Thymus (tissue), 14 donors: ENCODE measurements at places on chromosomes 13 and 19.

DNA sequence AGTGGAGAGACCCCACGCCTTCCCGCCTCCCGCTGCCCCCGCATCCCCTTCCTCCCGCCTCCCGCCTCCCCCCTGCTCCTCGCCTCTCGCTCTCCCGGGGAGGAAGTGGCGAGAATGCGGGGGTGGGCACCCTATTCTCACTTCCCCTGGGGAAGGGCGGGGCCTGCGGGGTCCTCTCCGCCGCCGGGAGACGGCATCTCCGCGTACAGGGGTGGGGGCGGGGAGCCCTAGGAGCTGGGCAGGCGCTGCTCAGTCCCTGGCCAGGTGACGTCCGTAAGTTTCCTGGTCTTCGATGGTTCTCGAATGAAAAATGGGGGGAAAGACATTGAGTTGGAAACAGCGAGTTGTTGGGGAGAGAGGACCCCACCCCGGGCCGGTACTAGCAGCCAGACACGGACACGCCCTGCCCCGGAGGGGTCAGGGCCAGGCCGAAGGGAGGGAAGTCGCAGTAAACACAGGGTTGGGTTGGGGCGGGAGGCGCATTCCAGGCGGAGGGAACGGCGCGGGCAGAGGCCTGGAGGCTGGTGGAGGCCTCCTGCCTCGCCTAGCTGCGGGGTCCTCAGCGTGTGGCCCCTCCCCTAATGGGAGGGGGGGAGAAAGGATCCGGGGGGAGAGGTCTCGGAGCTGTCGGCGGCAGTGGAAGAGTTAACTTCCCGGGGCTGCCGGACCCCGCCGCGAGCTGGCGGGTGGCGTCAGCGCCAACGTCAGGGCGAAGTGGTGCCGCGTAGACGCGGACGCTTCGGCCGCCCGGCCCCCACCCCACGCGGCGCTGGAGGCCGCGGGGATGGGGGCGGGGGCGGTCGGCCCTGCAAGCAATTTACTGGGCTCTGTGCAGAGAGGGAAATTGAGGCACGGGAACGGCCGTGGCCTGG, 10.4 kb upstream of the JUND start:
- no peak for DNase-seq

GRCh38 chr13:72586518-72586917, 140.9 kb downstream of the MZT1 start:
- DNase-seq = no peak

DNA sequence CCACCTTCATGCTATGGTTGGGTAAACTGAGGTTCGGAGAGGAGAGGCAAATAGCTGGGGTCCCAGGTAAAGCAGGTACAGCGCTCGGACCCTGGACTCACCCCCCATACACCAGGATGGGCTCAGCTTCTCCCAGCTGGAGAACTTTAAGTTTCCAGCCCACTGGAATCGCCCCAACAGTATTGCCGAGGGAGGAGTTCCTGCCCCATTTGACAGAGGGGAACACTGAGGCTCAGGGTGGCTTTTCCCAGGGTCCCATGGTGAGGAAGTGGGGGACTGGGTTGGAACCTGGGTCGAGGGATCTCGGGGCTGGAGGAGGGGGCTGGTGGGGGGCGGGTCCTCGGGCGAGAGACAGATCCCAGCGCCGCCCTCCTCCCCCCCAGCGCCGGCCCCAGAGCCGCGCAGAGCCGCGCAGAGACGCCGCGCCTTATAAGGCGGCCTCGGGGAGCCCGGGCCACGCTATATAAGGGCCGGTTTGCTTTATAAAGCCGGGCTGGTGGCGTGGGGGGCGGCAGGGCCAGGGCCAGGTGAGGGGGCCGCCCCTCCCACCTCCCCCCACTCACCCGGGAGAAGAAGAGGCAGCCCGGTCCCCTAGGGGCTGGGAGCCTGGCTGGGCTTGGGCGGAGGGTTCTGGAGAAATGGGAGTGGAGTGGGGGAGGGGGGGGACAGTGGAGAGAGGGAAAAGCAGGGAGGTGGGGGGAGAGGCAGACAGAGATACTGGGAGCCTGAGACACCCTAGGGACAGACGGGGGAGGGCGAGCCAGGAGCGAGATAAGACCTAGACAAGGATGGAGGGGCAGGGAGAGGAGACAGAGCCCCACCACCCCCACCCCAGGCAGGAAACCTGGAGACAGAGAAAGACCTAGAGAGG, 1.1 kb downstream of the CNN1 start:
- DNase-seq = no peak

- DNase-seq = no peak
These were observed 65.2 kb upstream of the ZNF599 start for GRCh38 chr19:34838248-34838647.

- no peak for DNase-seq
These were observed 27.2 kb downstream of the GPX4 start for GRCh38 chr19:1130771-1131717.

- no peak for DNase-seq
These were observed 111.4 kb upstream of the SLC7A1 start for GRCh38 chr13:29706923-29707322.

GRCh38 chr13:81791641-81792040, 1450.7 kb upstream of the SPRY2 start:
- no peak for DNase-seq

GRCh38 chr13:109836629-109837607, 50.5 kb upstream of the IRS2 start:
- DNase-seq = no peak
